ENCODE measurements at places on chromosomes 2 and 18.

GRCh38 chr2:108982259-108982679, 6.8 kb downstream of the EDAR start:
- H3K27me3 ChIP-seq: no peaks in the 10 kb centered on the region
- H3K4me1 ChIP-seq: no peaks in the 10 kb centered on the region
- DNase-seq: no peak
- H3K36me3 ChIP-seq: no peaks in the 10 kb centered on the region
- no peak overlapping the region for H3K4me3 ChIP-seq

DNA sequence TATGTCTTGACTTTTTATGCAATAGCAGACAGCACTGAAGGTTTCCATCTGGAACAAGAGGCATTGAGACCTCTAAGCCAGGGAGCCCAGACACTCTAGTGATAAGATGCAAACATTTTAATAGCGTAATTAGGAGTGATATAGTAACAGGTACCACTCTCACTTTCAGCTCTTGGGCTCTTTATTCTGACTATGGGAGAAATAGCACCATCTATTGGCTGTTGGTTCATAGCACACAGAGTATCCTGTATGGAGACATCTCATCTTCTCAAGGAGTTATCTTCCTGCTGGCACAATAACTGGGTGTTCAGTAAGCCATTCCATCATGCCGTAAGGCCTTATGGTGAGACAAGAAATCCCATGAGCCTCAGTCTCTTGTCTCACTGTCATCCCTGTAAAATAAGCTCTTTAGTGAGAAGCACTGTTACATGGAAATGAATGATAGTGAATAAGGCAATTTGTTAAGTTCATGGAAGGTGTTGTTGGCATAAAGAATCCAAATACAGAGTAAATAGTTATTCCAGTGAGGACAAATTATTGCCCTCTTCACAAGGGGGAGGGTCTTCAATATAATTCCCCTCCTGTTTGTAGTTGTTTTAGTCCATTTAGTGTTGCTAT, 48.3 kb downstream of the THUMPD2 start:
- no peak for DNase-seq
- H3K27ac ChIP-seq: no peak overlapping the region
- H3K4me1 ChIP-seq: no peaks in the 10 kb centered on the region
- no peaks in the 10 kb centered on the region for H3K36me3 ChIP-seq

DNA sequence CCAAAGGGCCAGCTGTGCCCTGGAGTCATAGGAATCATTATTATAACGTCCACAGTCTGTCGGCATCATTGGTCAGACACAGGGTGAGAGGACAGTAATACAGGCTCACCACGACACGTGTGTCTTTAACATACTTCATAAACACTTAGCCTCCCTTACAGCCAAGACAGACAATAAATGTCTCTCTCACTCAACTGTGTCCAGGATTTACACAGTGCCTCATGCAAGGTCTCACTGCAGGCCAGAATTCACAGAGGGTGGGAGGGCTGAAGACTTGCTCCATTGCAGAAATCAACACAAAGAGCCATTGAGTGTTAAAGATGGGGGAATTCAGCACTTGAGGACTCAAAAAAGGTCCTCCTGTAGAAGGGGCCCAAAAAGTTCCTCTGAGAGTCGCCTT, 210.5 kb downstream of the BCL2 start:
- H3K27ac ChIP-seq: no peak overlapping the region
- no peaks in the 10 kb centered on the region for H3K4me1 ChIP-seq
- H3K4me3 ChIP-seq: no peak overlapping the region

- H3K27ac ChIP-seq: no peak overlapping the region
- H3K4me3 ChIP-seq: no peak overlapping the region
- DNase-seq: no peak
- no peaks in the 10 kb centered on the region for H3K36me3 ChIP-seq
Observed at GRCh38 chr2:207881902-207882301, 112.2 kb upstream of the FZD5 start.

- no peaks in the 10 kb centered on the region for H3K27me3 ChIP-seq
- H3K4me1 ChIP-seq: no peaks in the 10 kb centered on the region
- no peak overlapping the region for H3K4me3 ChIP-seq
- no peak for DNase-seq
Observed at GRCh38 chr2:7169593-7169992, 252.4 kb downstream of the RNF144A start.

GRCh38 chr2:111071600-111072171, 49.0 kb upstream of the BCL2L11 start:
- H3K27ac ChIP-seq: peak overlapping the region; percentile 65
- no peaks in the 10 kb centered on the region for H3K36me3 ChIP-seq
- H3K4me3 ChIP-seq: no peak overlapping the region

DNA sequence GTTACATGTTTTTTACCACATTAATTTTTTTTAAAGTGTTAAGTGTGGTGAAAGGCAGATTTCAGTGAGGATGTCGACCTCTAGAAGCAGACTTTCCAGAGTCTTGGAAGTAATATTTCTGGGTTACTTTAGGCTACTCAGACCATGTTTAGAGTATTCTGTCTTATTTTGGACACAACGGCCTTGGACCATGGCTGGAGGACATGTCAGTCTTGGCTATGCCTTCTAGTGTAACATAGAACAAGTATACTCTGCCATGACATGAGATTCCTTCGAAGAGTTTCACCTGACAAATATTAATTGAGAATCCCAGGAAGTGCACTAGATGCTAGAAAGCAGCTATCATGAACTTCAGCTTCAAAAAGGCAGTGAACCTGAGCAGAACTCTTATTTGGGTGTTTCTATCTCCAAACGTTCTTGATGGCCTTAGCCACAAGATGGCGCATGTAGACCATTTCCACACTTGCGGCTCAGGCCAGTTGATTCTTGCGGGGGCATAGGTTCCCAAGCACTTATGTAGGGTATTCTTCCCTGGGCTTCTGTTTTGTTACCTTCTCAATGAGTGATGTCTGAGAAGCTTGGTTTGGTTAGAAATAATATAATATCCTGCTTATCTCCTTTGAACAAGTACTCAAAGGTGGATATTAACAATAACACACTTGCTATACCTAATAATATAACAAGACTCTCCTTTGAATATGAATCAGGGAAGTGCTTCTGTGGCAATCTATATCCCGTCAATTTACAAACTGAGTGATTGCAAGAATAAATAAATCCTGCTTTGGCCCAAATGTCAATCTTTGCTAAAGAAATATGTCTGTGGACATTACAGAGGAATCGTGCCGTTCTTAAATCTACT, 62.0 kb downstream of the CACNB4 start:
- peaks cover 4% of the 10 kb centered on the region for H3K4me1 ChIP-seq
- no peak for DNase-seq
- H3K27ac ChIP-seq: no peak overlapping the region
- no peaks in the 10 kb centered on the region for H3K36me3 ChIP-seq
- H3K4me3 ChIP-seq: no peak overlapping the region

GRCh38 chr2:205482399-205483081, 199.8 kb upstream of the NRP2 start:
- no peak overlapping the region for H3K27ac ChIP-seq
- no peak for DNase-seq
- H3K27me3 ChIP-seq: no peaks in the 10 kb centered on the region
- no peak overlapping the region for H3K4me3 ChIP-seq
- H3K4me1 ChIP-seq: no peaks in the 10 kb centered on the region

DNA sequence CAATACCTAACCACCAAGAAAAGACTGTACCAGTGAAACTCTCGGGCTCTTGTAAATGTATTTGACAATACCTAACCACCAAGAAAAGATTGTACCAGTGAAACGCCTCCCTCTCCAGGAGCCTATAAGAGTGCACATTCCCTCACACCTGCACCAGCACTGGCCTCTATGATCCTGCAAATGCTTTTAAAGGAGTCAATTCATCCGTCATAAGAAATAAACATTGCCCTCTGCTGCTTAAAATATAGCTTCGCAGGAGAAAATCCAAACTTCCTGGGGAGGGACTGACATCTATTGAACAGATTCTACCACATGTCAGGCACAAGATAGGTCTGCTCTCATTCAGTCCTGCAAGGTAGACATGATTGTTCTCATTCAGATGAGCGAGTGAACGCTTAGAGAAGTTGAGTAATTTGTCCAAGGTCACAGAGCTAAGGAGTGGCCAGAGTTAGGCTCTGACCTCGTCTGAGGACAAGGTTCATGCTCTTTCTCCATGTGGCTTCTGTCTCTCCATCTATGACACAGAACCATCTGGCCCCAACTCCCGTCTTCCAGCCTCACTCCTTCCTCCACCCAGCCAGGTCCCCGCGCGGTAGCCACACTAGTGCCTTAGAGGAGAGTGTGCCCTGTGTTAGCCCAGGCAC, 38.7 kb downstream of the MCFD2 start:
- no peak overlapping the region for H3K4me3 ChIP-seq
- H3K4me1 ChIP-seq: peaks cover 10% of the 10 kb centered on the region
- no peaks in the 10 kb centered on the region for H3K36me3 ChIP-seq
- no peaks in the 10 kb centered on the region for H3K27me3 ChIP-seq
- no peak for DNase-seq
- no peak overlapping the region for H3K27ac ChIP-seq

DNA sequence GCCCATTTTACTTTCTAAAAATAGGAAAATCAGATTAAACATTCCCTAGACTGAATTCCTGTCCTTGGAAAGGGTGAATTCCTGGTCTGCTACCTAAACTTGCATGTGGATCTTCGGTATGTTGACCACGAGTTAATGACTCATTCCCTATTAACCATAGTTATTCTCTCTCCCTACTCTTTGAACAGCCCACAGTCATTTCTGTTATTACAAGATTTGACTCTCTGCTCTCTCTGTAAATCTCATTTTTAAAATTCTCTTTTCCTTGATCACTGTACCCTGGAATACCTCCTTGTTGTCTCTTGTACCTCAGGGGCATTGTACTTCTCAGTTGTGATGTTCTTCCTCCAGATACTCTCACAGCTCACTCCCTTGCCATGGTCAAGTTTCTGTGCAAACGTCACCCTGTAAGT, 92.0 kb upstream of the GULP1 start:
- H3K4me3 ChIP-seq: no peak overlapping the region
- no peaks in the 10 kb centered on the region for H3K27me3 ChIP-seq
- H3K4me1 ChIP-seq: no peaks in the 10 kb centered on the region
- H3K36me3 ChIP-seq: no peaks in the 10 kb centered on the region
- DNase-seq: no peak

DNA sequence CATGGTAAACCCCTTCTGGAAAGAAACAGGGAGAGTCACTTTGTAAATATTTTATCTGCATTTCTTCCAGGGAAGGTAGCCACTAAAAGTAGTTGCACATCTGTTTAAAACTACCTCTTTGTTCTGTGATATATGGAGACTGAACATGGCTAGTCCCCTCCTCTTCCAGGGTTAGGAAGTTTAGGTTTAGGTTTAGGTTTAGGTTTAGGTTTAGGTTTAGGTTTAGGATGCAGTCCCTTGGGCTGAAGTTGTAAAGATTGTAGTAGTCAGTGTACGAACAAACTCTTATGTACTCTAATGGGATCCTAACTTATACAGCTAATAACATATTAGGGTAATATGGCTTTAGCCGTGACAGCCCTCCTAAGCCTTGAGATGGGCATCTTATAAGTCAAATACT, 880.2 kb upstream of the TMEFF2 start:
- no peaks in the 10 kb centered on the region for H3K4me1 ChIP-seq
- no peaks in the 10 kb centered on the region for H3K27me3 ChIP-seq
- H3K27ac ChIP-seq: no peak overlapping the region
- H3K36me3 ChIP-seq: no peaks in the 10 kb centered on the region
- no peak for DNase-seq
- no peak overlapping the region for H3K4me3 ChIP-seq

DNA sequence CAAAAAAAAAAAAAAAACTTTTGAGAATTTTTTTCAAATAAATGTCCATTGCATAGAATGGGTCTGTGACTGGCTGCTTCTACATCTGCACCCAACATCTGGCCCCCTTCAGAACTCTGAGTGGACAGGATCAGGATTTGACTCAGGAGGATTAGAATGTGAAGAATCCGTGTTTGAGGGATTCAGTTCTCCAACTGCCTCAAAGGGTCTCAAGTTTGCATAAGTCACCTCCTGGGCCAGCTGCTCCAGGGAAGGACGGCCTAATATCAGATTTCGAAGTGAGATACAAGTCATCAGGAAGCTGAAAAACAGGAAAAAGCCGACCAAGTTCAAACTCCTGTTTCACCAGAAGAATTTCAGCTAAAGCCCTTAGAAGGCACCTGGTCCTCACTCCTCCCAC, 10.9 kb downstream of the MAT2A start:
- H3K27ac ChIP-seq: peak overlapping the region; percentile 75
- H3K27me3 ChIP-seq: no peaks in the 10 kb centered on the region
- no peak for DNase-seq
- no peaks in the 10 kb centered on the region for H3K4me1 ChIP-seq
- H3K4me3 ChIP-seq: no peak overlapping the region

GRCh38 chr18:41153871-41154270, 801.2 kb upstream of the PIK3C3 start:
- H3K36me3 ChIP-seq: no peaks in the 10 kb centered on the region
- no peak overlapping the region for H3K4me3 ChIP-seq
- no peaks in the 10 kb centered on the region for H3K27me3 ChIP-seq
- H3K27ac ChIP-seq: no peak overlapping the region

- no peak overlapping the region for H3K27ac ChIP-seq
- H3K4me1 ChIP-seq: no peaks in the 10 kb centered on the region
- no peak overlapping the region for H3K4me3 ChIP-seq
- H3K27me3 ChIP-seq: no peaks in the 10 kb centered on the region
- no peak for DNase-seq
Observed at GRCh38 chr2:224257156-224257555, 144.8 kb downstream of the FAM124B start.

- no peaks in the 10 kb centered on the region for H3K4me1 ChIP-seq
- no peak overlapping the region for H3K4me3 ChIP-seq
- no peaks in the 10 kb centered on the region for H3K36me3 ChIP-seq
- no peaks in the 10 kb centered on the region for H3K27me3 ChIP-seq
Observed at GRCh38 chr2:2836343-2837070, 505.4 kb upstream of the MYT1L start.

DNA sequence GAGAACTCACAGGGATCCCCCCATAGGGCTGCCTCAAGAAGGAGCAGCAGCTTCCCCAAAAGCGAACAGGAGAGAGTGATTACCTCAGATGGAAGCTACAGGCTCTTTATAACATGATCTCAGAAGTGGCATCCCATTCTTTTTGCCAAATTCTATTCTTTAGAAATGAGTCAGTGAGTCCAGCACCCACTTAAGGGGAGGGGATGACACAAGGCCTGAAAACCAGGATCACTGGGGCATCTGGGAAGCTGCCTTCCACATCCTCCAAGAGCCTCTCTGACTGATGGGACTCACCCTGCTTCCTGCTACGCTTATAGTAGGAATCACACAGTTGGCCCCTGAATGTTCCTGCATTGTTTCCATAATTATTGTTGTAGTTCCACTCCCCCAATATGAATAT, 96.5 kb downstream of the MAPK4 start:
- no peaks in the 10 kb centered on the region for H3K36me3 ChIP-seq
- H3K4me3 ChIP-seq: no peak overlapping the region
- DNase-seq: no peak
- no peak overlapping the region for H3K27ac ChIP-seq

- H3K4me3 ChIP-seq: no peak overlapping the region
- no peaks in the 10 kb centered on the region for H3K36me3 ChIP-seq
- H3K27me3 ChIP-seq: no peaks in the 10 kb centered on the region
- no peak for DNase-seq
Observed at GRCh38 chr2:81984969-81985637, 1680.6 kb upstream of the LRRTM1 start.

- H3K27me3 ChIP-seq: no peaks in the 10 kb centered on the region
- H3K27ac ChIP-seq: no peak overlapping the region
- no peak overlapping the region for H3K4me3 ChIP-seq
- DNase-seq: peak; percentile 73
Observed at GRCh38 chr2:134245340-134245984, 8.4 kb upstream of the MGAT5 start.

- no peak for DNase-seq
- H3K4me1 ChIP-seq: no peaks in the 10 kb centered on the region
- H3K36me3 ChIP-seq: no peaks in the 10 kb centered on the region
- no peak overlapping the region for H3K27ac ChIP-seq
Observed at GRCh38 chr2:85472261-85472660, 53.7 kb downstream of the SH2D6 start.

Data from breast epithelium (tissue), 4 donors.